ENCODE measurements at places on chromosomes 7 and 10. TPM values are rescaled to one million over a fixed set of nuclear protein-coding genes. Genes with fewer than 3 reads are reported as not detected.

Gene ARID5B
- 58.2 TPM for total RNA-seq

Gene NPC1L1
- total RNA-seq, result 0.08 TPM

Gene RNF32
- total RNA-seq, result 1.7 TPM

Gene MYL10
- not detected for total RNA-seq

DNA sequence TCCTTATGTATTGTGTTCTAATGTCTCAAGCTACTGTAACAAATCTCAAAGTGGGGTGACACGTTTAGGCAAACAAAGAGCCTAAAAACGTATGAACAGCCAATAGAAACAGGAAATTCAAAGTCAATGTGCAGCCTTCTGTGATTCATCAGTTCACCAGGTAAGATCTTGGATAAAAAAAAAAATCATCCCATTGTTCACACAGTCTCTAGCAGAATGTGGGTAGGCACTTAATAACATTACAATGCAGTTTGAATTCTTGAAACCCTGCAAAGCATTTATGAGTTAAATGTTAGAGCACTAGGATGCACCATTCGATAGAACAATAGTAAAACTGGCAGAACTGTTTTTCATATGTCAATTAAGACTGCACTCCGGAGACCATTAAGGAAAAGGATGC is 88.2 kb upstream of the HDAC9 start:
- no peak for DNase-seq

- no peak for DNase-seq
These were observed 30.4 kb downstream of the DDC start for GRCh38 chr7:50534690-50535290.

- no peak for DNase-seq
These were observed 4.9 kb downstream of the PPP2R2D start for GRCh38 chr10:131905603-131906268.

DNA sequence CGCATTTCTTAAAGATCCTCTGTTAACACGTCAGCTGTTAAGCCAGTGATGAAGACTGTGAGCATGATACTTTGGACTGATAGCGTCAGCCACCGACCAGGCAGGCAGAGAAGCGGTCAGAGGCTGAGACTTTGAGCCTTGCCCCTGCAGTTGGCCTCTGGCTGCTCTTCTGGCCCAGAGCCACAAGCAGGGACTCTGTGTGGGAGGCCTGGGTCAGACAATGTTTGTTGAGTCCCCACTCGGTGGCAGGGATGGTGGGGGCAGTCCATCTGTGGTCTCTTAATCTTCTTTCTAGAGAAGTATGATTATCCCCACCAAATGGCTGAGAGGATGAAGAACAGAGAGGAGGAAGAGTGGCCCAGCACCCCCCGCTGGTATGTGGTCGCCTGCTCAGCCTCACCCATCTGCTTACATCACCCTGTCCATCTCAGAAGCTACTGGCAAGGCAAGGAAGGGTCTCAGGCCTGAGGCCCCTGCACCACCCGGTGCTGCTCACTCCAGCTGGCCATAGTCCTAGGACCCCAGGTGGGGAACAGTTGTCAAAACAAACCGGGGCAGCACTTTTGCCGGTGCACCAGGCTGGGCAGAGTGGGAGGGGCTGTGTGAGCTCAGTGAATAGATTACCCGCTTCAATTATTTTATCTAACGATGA is 202.9 kb downstream of the GRID1 start:
- no peak for DNase-seq

DNA sequence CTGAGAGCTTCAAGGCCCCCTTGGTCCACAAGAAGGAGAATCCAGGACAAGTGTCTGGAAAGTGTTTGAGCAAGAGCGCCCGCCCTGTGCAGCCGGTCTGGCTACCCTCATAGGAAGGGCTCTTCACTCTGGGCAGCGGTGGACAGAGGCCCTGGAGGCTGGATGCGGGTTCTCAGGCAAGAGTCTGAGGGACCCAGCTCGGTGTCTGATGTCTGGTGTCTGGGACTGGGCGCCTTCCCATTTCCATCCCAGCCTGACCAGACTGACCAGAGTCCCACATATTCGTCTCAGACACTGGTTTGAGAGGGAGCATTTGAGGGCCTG is 59.8 kb downstream of the HK1 start:
- DNase-seq, result no peak

GRCh38 chr10:3074985-3075600 is 7.7 kb downstream of the PFKP start:
- DNase-seq, result no peak

GRCh38 chr10:24930427-24930826 is 22.0 kb downstream of the PRTFDC1 start:
- no peak for DNase-seq

DNA sequence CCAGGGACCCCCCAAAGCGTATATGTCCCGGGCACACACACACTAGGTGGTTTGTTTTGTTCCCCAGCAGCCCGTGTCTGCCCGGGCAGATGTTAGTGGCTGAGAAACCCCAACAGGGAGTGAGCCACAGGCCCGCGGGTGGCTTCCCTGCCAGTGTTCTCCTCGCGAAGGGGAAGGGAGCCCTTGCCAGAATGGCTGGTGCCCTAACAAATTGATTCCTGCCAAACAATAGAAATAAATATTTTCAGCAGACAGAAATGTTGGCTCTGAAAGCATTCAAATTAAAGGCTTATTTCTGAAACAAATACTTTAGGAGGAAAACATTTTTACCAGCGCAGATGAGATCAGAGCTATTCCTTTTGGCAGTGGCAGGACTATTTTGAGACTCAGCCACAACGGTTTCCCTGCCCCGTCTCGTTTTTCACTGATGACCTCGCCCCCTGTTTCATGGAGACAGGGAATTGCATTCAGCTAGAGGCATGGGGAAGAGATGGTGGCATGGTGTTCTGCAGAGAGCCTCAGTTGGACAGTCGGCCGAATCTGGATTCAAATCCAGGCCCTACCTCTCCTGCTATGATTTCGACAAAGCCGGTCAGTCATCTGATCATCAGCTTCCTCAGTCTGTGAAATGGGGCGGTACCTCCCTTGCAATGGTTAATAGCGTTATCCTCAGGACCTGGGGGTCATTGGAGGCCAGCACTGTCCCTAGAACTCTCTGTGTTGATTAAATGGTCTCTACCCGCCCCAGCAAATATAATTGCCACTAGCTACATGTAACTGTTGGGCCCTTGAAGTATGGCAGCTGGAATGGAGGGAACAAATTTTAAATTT is 84.5 kb downstream of the CUX1 start:
- no peak for DNase-seq

DNA sequence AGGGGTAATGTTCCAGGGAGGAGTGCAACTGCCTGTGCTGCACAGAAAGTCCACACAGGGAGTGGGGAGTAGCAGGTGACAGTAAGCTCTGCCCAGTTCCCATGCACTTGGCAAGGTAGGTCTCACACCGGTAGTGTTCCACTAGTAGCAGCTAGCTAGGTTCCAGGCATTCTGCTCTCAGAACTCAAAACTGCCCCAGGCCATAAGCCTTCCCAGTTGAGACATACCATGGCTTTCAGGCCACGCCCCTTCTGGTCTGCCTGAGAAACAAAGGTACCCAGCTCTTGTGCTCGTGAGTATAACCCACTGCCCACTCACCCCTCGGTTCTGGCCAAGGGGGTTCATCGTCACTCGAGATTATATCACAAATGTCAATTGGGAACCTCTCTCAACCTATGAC is 12.6 kb downstream of the CASP7 start:
- DNase-seq, result no peak

GRCh38 chr10:118901906-118902305 is 127.6 kb upstream of the NANOS1 start:
- no peak for DNase-seq

Data from T-helper 17 cell (primary cell).